Activated T-helper 1 cell treated with anti-CD3 and anti-CD28 coated beads, Interleukin-2, amount 50 U/mL, for 16 hours (primary cell): ENCODE measurements at places on chromosomes 13 and 19.

- DNase-seq: no peak
These were observed 17.1 kb upstream of the MAP3K10 start for GRCh38 chr19:40174092-40174491.

GRCh38 chr19:46271481-46272197 lies 25.2 kb upstream of the HIF3A start:
- no peak for DNase-seq

DNA sequence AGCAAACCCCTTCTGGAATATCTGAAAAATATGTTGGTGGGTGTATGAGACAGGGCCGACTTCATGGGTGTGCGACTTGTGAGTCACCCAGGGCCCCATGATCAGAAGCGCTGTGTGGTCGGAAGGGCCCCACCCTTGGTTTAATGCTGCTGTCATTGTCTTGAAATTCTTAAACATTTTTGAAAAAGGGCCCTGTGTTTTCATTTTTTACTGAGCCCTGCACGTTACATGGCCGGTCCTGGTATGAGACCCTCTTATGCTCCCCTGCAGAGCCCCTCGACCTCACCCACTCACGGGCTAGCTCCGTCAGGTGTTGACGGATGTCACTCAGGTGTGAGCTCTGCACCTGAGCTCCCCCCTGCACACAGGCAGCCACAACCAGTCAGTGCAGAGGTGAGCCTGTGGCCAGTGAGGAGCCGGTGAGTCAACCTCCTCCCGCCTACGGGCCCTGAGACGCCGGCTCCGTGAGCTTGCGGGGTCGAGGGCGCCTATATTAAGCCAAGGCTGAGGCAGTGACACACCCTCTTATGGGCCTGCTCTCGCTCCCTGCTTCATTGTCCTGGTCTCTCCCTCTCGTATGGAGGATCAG lies 27.7 kb downstream of the GADD45B start:
- peak; percentile 39 for DNase-seq

DNA sequence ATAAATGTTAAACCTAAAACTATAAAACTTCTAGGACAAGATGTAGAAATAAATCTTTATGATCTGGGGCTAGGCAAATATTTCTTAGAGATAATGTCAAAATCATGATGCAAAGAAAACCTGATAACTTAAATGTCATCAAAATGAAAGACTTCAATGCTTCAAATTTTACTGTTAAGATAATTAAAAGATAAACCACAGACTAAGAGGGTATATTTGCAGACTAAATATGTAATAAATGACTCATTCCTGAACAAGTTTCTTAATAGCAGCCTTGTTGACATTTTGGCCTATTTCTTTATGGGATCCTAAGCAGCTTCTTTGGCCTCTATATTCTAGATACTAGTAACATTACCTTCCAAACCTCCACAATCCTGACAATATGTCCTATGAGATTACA lies 2878.3 kb upstream of the PCDH20 start:
- no peak for DNase-seq

- DNase-seq: no peak
These were observed 20.9 kb upstream of the FOSB start for GRCh38 chr19:45446944-45447343.

DNA sequence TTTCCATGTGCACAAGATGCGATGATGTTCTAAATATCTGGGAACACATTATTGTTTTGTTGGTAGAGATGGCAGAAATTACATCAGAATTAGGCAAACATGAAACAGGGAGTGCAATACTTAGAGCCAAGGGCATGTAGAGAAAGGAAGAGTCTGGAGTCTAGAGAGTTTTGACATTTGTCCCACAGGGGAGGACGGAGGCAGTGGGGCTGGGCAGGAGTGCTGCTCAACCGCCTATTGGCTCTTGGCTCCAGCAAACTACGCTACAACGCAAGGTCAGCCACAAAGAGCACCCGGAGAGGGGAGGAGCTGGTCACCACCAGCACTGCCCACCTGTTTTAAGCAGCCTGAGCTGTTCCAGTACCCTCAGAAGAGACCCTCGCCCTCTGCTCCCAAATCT lies 108.3 kb downstream of the ABCC4 start:
- no peak for DNase-seq

- no peak for DNase-seq
These were observed 2.1 kb downstream of the NUMBL start for GRCh38 chr19:40688309-40688708.
